ENCODE measurements at places on chromosomes 4 and X.
A peak's percentile ranks its signal among the peaks of the same experiment; 100 is the strongest.

- DNase-seq: no peak
Observed at GRCh38 chr4:111213531-111213930, 590.7 kb upstream of the PITX2 start.

DNA sequence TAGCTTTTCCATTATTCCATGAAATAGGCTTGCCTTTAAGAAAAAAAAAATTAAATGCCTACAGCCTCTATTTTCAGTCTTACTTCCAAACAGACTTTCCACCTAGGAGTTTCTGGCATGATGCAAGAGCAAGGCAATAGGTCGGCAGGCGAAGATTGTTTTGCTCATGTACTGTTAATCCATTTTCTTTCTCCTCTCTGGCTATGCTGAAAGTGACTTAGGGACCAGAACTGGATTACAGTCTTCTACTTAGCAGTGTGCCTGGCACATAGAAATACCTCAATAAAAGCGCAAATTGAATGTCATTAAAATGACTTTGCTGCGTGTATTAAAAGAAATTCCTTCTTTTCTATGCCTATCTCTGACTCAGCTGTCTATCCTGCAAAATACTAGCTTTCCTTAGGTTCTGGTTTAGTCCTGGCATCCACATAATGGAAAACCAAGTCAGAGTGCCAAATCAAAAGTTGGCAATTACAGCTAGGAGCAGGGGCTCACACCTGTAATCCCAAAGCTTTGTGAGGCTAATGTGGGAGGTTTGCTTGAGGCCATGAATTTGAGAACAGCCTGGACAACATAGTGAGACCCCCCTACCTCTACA is 51.9 kb downstream of the CC2D2A start:
- no peak for DNase-seq

DNA sequence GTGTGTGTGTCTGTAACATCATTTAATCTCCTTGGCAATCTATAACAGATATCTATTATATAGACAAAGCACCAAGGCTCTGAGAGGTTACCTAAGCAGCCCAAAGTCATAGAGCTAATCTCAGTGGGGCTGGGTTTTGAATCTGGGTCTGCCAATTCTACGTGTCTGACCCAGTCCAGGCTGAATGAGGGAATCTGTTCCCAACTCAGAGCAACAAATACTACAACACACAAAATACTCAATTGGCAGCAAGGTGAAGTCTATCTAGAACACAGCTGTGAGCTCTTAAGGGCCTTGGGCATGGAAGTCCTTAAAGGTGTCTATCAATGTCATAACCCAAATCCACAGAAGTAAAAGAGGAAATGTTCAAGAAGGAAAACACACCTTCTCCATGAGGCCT is 47.5 kb upstream of the NAP1L5 start:
- no peak for DNase-seq

DNA sequence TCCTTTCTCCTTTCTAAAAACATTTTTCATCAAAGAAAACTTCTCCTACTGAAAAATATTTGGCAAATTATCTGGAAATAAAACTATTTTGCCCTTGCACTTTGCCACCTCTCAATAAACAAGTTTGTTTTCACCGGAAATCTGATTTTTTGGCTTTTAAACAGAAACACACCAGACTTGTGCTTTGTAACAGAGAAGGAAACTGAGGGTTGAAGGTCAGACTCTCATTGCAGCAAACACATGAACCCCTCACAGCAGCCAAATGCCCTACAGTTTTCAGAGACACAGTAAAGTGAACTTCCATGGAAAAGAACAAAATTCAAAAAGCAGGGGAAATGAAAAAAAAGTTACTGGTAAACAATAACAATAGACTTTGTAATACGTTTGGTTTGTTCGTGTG is 95.6 kb upstream of the WDR17 start:
- DNase-seq: no peak

DNA sequence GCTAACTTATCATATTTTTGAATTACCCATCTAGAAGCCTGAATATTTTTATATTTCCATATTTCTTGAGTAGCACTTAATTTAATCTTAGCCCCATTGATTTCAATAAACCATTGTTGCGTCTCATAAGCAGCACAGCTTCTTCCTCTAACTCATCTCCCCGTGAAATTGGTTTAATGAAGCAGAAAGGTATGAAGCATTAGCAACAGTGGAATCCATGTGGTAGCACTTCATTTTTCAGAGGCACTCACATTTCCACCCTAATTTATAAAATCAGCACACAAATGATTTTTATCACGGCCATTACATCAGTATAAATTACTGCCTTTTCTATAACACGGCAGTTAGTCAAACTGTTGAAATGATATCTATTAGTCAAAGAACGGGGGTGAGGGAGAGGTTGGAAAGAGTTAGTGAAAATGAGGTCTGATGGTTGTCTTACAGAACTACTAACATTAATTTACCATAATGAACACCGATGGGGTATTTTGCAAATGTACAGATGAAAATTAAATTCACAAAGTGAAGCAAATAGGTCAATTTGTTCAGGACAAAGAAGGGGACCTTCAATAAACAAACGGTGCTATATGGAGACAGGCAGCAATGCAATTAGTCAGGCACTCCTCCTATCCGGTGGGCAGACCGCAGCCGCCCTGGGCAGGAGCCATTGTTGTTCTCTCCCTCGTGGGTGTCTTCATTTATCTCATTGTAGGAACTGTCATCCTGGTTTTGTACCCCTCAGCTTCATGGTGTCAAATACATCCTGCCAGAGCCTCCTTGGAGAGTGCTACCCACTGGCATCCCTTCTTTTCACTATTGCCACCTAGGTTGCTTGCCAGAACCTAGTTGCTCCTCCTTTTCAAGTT is 205.7 kb downstream of the SOX3 start:
- no peak for DNase-seq

GRCh38 chr4:57575426-57575825 is 465.2 kb upstream of the IGFBP7 start:
- DNase-seq: no peak

DNA sequence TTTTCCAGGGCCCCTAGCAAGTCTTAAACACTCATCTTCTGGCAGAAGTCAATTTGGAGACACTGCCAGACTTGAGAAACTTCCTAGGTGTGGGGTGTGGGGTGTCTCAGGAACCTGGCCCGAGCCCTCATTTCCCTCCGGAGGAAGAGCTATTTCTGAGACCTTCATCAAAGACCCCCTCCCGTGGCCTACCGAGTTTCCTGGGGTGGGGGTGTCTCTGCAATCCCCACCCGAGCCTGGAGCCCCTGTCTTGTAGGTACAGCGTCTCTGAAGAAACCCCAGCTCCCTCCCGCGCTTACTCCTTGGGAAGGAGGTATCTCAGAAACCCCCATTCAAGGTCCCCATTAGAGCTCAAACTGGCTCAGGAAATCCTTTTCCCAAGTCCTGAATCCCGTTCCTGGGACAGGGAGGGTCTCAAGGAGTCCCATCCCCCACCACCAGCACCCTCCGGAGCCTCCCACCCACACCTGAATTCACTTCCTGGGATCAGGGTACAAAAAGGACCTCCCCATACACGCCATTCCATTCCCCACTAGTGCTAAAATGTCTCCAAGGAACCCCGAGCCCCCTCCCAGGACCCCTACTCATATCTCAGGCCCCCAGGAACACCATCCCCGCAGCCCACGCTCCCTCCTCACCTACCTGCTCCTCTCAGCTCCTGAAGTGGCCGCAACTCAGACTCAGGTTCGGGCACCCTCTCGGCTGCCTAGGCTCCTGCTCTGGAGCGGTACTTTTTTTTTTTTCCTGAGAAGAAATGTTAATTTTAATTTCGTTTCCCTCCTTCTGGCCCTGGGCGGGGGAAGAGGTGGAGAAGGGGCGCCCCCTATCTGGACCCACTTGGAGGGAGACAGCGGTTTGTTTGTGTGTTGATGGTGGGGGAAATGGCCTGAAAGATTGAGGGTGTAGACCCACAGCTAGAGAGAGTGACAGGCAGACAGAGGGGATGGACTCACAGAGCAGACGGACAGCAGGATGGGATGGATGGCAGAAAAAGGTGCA is 1.1 kb downstream of the SLC38A5 start:
- DNase-seq: peak; percentile 63
